Kidney glomerular epithelial cell (primary cell): ENCODE measurements at places on chromosomes 11 and 22.

DNA sequence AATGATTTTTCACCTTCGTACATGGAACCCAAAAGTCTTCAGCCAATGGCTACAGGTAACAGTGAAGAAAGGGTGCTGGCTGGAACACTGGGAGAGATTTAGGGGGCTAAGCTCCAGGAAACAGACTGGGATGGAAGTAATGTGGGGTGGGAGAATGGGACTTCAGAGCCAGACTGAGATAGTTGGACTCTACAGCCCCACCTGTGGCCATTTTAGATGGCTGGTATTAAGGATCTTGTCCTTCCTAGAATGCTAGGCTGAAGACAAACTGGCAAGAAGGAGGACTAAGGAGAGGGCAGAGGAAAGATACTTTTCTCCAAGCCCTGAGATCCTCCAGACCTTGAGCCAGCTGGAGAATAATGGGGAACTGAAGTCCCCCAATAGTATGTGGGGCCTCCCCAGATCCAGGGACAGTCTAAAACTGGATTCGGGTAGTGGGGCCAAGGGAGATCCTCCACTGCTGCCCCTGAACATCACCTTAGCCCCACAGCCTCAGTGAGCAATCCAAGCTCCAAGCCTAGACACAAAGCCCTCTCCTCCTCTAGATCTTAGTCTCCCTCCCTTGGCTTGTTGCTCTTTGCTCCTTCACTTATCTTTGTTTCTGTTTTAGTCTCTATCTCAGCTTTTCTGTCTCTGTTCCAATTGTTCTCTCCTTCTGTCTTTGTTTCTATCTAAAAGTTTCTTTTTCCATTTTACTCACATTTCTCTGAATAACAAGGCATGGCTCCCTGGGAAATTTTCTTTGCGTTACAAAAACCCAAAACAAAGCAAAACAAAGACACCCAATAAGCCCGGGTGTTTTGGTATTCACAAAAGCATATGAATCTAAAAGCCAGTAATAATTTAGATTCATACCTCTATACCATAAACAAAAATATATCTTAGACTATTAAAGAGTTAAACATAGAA is 16.2 kb upstream of the RRAS2 start:
- no peak for DNase-seq

DNA sequence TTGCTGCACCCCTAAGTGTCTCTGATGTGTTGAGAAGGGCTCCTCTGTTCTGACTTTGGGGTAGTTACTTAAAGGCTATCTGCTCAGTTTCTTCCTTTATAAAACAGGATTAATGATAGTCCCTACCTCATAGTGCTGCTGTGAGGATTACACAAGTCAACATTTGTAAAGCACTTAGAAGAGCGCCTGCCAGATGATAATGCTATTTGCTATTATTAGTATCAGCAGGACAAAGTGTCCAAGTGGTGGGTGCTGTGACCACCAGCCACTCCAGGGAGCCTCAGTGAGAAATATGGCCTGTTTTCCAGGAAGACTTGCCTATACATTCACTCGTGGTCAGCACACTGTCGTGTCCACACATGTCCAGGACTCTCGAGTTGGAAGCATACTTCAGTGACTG is 16.2 kb downstream of the POU2F3 start:
- DNase-seq, result no peak

DNA sequence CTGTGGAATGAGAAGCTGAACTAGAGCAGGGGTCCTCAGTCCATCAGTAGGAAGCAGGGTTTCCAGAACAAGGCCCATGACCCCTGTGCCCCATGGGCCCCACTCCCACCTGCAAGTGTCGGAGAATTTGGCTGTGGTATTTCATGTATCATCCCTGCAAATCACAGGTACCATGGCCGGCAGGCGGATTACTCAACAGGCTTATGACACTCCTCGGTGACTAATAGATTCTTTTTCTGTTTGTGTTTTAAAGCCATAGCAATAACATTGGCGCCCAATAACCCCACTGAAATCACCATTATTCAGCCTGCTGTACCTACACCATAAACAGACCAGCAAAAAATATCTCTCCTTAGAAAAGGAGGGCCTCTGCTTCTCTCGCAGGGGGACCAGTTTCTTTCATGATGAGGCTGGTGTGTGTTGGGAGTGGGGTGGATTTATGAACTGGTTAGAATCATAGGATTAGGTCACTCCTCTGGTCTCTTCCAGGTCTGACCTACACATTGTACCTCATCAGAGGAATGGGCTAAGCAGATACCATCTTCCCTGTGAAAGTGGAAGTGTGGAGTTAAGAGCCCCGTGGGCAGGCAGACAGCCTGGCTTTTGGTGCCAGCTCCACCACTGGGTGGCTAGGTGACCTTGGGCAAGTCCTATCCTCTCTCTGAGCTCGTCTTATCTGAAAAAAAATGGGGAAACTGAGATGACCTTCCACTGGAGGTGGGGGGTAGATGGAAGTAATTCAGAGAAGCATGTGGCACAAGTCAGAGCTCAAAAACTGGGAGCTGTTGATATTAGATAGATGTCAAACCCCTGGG is 60.2 kb upstream of the WNT11 start:
- peak; percentile 80 for DNase-seq

DNA sequence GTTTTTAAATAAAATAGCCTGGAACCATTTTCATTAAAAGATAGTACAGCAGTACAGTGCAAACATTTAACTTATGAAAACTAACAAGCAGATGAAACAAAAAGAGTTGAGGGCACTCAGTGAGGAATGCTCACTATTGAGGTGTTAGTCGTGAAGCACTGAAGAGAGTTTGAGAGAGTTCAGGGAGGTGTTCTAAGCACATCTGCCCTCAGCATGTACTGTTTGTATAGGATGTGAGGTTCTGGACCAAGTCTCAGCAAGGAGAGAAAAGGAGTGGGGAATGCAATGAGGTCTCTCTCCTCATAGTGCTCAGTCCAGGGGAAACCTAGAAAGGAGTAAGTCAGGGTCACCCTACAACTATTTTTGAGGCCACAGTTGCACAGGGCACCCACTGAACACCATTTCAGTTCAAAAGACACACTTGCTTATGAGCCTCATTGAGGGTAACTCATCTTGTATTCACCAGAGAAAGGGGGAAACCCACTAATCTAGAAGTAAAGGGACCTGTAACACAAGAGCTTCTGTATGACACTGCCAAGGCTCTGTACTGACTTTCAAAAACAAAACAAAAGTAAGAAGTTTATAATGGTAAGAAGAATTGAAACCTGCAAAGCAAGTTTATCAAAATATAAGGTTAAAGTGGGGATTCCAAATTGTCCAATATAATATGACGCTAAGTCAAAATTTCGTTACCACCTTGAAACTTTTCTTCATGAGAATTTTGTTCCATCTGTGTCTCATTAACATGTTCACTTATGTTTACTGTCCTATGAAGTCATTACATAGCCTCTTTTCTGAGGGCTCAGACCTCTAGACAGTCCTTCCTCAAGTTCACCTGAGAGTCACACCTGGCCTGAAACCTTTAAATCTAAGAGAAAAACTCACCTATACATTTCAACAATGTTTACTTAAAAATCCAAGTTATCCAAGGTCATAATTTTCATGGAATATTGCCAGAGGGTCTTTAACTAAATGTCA is 275.3 kb downstream of the ETS1 start:
- DNase-seq, result no peak

GRCh38 chr22:43502306-43502874 is 90.6 kb downstream of the MPPED1 start:
- DNase-seq, result no peak

- peak; percentile 77 for DNase-seq
Measured at GRCh38 chr11:105937331-105937730, 84.7 kb downstream of the MSANTD4 start.

GRCh38 chr11:73549376-73549775 is 48.5 kb downstream of the FAM168A start:
- DNase-seq, result no peak

DNA sequence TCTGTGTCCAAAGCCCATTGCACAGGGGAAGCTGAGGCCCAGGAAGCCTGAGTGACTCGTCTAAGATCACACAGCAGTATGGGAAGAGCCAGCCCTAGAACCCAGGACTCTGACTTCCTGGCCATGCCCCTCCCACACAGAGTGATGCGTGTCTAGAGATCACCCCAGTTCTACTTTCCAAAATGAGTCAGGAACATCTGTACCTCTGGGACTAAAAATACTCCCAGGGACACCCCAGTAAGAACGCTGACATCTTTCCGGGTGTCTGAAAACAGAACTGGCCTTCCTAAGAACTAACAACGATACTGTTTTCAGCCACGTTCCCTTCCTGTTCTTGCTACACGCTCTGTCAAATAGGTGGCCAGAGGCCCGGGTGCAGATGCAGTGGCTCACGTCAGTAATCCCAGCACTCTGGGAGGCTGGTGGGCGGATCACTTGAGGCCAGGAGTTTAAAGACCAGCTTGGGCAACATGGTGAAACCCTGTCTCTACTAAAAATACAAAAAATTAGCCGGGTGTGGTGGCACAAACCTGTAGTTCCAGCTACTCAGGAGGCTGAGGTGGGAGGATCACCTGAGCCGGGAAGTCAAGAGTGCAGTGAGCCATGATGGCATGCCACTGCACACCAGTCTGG is 21.7 kb upstream of the PDGFB start:
- no peak for DNase-seq

GRCh38 chr11:35267504-35267903 is 128.5 kb downstream of the CD44 start:
- DNase-seq, result no peak

DNA sequence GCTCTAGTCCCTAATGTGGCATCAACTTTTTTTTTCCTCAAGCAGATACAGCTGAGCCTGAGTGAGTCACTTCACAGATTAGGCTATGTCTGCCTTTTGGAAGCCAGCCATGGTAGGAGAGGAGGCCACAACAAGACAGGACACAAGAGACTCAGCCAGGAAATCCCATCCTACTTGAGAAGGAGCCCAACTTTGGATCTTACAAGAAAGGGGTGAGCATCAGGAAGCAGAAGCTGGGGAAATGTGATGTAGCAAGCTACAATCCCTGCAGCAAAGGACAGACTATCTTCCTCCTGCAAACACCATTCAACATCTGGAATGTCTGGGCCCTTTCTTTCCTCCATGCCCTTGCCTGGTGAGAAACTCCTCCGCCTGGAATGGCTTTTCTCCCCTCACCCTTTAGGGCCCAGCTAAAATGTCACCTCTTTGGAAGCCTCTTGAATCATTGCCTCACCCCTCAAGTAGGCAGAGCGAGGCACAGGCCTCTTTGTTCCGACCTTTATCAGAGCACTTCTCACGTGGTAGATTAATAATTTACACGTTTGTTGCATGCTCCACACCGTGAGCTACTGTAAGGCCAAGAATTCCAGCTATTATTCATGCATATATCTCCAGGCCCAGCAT is 156.4 kb upstream of the PITPNB start:
- peak; percentile 24 for DNase-seq

- DNase-seq, result no peak
Measured at GRCh38 chr22:43731988-43732387, 80.1 kb downstream of the EFCAB6 start.

DNA sequence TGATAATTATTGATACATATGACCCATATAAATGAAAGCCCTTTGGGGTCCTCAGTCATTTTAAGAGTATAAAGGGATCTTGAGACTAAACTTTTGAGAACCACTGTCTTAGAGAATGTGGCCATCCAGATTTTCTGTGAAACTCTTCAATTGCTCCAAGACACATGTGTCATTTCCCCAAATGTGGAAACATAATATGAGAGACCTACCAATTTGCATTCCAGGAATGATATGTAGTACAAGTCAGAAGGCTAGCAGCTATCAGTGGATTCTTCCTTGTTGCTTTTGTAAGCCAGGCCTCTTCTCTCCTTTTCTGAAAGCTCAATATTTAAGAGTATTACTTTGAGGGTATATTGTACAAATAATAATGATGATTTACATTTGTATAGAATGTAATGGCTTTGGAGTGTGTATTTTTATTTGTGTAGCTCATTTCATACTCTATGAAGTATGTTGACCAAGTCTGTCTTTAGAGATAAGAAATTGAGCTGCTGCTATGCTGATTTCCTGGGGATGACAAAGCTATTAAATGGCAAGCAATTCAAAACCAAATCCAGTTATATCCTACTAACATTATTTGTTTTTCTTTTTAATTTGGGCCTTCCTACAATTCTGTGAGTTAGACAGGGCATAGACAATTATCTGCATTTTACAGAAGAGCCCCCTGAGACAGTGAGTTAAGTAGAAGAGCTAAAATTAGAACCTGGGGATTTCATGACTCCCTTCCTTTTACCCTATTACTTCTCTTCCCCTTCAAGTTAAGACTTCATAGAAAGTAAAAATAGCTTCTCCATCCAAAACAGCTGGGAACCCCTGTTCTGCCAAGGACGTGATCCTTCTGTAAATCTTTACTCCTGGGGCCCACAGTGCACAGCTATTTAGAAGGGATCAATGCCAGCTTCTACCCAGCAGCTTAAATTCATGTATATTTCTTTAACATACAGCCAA is 131.9 kb downstream of the WNT11 start:
- DNase-seq, result no peak

DNA sequence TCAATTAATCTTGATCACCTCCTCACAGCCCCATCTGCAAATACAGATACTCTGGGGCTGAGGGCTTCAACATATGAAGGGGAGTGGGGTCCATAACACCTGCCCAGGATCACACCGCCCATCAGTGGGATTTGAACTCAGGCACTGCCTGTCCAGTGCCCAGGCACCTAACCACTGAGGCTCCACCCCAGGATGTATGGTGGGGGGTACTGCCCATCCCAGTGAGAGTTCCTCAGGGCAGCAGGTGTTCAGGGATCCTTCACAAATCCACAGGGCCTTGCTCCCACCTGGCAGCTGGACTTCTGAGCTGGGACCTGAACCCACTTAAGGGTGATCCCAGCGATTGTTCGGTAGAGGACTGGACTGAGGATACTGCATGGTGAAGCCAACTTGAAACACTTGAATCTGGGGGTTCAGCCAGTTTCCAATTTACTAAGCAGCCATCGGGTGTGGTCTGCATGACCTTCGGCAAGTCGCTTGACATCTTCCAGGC is 33.3 kb downstream of the PRDM11 start:
- DNase-seq, result no peak

GRCh38 chr11:75792997-75793800 is 21.8 kb upstream of the UVRAG start:
- DNase-seq, result no peak

GRCh38 chr11:33490842-33491370 is 209.7 kb downstream of the C11orf91 start:
- DNase-seq, result no peak

- DNase-seq, result peak; percentile 62
Measured at GRCh38 chr11:82080160-82080559, 653.5 kb downstream of the FAM181B start.
